Heart left ventricle (tissue), 16 donors: ENCODE measurements at places on chromosomes 11 and 22. TPM values are rescaled to one million over a fixed set of nuclear protein-coding genes. Genes with fewer than 3 reads are reported as not detected.

- DNase-seq = no peak
Observed at GRCh38 chr22:20479612-20480196, 15.9 kb downstream of the KLHL22 start.

Gene DRICH1
- not detected for total RNA-seq

DNA sequence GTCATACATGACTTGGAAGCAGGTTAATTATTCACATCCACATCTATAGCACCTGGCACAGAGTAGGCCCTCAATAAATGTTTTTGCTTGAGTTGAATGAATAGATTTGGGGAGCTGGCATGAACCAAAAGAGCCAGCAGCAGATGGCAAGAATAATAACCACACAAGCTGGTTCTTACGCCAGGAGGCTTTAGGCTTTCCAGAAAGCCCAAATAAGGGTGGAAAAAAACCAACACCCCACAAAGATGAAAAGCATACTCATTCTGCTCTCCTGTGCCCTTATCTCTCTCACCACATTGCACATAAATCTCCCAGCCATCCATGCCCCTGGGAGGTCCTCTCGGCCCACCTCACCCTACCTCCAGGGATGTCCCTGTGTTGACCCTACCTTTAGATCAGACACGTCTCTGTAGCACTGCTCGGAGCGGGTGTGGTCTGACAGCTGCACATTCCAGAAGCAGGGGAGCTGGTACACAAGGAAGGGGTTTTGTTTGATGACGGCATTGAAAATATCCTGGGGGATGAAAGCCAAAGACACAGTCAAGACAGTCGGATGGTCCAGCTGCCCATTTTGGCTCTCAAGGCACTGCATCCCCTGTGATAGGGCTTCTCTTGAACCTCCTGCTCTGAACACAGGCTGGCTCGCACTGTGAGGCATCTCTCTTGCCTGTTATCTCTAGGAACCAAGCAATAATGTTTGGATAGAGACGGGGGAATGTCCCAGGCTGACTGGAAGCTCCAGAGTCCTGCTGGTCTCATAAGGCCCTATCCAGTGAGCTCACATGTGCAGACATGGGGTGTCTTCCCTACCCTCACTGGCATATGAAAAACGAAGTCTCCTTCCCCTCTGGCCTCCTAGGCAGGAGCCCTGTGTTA is 323.6 kb upstream of the SYN3 start:
- DNase-seq = no peak

GRCh38 chr11:85109141-85109540 is 518.0 kb downstream of the DLG2 start:
- no peak for DNase-seq

- peak; percentile 78 for DNase-seq
Observed at GRCh38 chr11:12281571-12282478, 95.5 kb upstream of the PARVA start.

Gene DKK3
- total RNA-seq = 788 TPM

Gene CELF1
- total RNA-seq = 85.5 TPM

DNA sequence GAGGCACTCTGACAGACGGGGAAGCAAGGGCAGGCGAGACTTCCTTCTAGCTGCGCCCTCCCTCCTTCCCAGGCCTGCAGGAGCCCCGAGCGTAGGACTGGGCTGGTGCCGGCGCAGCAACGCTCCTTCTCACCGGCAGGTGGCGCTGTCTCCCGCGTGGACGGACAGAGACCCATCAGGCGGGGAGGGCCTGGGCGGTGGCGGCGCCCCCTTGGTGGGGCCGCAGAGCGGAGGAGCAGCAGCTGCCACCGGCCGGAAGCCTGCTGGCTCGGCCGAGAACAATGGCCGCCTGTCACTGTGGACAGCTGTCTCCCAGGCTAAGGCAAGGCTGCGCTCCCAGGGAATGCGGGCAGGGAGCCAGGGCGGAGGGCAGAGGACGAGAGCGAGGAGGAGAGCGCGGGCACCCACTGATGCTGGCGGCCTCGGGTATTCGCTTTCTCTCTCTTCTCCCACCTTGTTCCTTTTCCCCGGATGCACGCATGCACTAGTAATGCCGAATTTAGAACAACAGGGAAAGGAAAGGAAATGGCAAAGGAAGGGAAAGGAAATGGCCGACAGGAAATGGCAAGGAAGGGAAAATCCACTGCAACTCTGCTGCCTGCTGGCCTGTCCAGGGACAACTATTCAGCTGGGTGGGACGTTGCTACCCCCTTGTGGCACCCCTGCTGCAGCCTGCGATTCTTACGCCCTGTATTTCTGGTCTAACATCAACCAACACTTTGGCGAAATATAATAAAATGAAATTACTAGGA is 14.4 kb downstream of the PPM1F start:
- peak; percentile 93 for DNase-seq

Gene CDC42BPG
- 0.13 TPM for total RNA-seq

DNA sequence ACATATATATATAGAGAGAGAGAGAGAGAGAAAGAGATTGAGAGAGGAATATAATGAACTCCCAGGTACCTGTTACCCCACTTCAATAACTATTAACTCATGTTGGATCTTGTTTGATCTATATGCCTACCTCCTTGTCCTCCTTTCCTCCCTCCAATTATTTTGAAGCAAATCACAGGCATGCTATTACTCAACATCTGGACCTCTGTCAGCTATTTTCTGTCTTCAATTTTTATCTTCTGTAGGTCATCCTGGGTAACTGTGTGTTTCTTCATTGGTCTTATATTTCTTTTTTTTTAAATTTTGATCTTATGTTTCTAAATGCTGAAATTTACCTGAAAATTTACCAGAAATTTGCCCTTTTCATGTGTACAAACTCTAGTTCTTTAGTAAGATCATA is 24.8 kb downstream of the UVRAG start:
- no peak for DNase-seq

Gene MS4A15
- total RNA-seq = not detected

GRCh38 chr11:35982061-35982460 is 38.2 kb downstream of the LDLRAD3 start:
- DNase-seq = no peak

Gene POU2AF3
- not detected for total RNA-seq

GRCh38 chr22:24156141-24156912 is 25.0 kb upstream of the SUSD2 start:
- DNase-seq = no peak
